ENCODE measurements at places on chromosomes 13 and 19.

GRCh38 chr13:113946409-113947181 is 27.3 kb downstream of the C13orf46 start:
- DNase-seq: no peak

- DNase-seq: no peak
These were observed 1.5 kb downstream of the ZNF787 start for GRCh38 chr19:56119582-56119978.

DNA sequence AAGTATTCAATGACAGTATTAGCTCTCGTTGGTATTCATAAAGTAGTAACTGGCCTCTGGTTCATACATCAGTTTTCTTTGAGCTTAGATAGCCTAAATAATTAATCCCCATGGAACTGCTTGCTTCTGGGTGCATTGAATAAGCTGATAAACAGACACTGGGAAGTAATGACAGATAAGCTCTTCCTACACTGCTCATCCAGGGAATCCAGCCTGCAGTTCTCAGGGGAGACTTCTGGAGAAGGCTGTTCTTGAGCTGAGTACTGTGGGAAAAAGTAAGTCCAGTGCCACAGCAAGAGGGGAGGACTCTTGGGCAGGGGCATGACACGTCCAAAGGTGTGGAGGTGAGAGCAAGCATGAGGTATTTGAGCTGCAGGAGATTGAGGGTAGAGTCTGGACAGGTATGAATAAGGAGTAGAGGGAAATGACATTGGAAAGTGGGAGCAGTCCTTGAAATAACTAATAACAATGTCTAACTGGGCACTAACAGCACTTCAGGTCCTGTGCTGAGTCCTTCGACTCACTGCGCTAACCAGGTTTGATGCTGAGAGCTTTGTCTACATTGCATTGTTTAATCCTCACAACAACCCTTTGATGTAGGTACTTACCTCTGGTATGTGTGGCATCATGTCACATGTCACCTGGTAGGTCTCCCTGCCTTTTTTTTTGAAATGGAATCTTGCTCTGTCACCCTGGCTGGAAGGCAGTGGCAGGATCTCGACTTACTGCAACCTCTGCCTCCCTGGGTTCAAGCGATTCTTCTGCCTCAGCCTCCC is 7.2 kb downstream of the GARRE1 start:
- no peak for DNase-seq

GRCh38 chr13:107119989-107120881 is 552.3 kb upstream of the ARGLU1 start:
- no peak for DNase-seq

GRCh38 chr13:109088624-109088917 is 459.2 kb downstream of the MYO16 start:
- DNase-seq: no peak

GRCh38 chr13:44746690-44747089 is 170.6 kb upstream of the TSC22D1 start:
- no peak for DNase-seq

GRCh38 chr13:28429685-28430290 is 65.1 kb downstream of the FLT1 start:
- no peak for DNase-seq

GRCh38 chr13:98243929-98244272 is 66.8 kb upstream of the RNF113B start:
- DNase-seq: no peak

GRCh38 chr19:28466107-28467045 is 746.6 kb downstream of the UQCRFS1 start:
- peak; percentile 67 for DNase-seq

GRCh38 chr13:72165276-72165675 is 298.3 kb upstream of the DACH1 start:
- no peak for DNase-seq

- DNase-seq: no peak
These were observed 135.0 kb downstream of the DLEU7 start for GRCh38 chr13:50708461-50708860.

DNA sequence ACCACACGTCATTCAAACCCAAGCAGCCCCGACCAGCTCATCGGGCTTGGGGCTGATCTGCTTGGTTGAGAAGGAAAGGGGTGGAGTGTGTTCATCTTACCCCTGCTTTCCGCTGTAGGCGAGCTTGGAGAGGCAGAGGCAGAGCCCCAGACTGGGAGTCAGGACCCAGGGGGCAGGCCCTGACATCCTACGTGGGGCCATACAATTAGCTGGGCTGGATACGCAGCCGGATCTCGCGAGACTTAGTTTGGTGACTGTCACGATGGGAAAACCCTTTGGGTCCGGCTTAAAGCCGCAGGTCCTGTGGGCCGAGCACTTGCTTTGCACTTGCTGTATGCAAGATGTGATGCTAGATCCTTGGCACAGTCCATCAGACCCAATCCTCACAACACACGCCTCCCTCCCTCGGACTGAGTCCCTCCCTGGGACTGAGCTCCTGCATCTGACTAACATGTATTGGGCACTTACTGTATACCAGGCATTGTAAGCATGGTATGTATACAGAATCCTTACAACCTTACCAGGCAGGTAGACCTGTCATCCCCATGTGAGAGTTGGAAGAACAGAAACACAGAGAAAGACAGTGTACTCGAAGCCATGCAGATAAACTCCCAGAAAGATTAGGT is 3.7 kb downstream of the CEACAM16 start:
- DNase-seq: no peak

- DNase-seq: peak; percentile 51
These were observed 6.4 kb upstream of the NFIC start for GRCh38 chr19:3359919-3360420.

DNA sequence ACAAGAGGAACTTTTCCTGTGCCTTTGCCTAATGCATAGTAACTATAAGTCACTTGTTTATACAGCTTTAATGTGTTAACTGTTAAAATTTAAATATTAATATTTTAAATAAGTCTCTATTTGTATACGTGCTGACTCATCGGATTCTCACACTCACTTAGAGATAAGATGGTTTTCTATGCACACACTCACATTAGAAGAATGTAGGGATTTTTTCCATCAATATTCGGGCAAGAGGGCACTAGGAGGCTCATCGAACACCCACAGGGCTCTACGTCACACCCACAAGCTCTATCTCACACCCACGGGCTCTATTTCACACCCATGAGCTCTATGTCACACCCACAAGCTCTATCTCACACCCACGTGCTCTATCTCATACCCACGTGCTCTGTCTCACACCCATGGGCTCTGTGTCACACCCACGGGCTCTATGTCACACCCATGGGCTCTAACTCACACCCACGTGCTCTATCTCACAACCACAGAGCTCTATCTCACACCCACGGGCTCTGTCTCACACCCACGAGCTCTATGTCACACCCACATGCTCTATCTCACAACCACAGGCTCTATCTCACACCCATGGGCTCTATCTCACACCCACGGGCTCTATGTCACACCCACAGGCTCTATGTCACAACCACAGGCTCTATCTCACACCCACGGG is 73.4 kb downstream of the COL4A2 start:
- DNase-seq: no peak

DNA sequence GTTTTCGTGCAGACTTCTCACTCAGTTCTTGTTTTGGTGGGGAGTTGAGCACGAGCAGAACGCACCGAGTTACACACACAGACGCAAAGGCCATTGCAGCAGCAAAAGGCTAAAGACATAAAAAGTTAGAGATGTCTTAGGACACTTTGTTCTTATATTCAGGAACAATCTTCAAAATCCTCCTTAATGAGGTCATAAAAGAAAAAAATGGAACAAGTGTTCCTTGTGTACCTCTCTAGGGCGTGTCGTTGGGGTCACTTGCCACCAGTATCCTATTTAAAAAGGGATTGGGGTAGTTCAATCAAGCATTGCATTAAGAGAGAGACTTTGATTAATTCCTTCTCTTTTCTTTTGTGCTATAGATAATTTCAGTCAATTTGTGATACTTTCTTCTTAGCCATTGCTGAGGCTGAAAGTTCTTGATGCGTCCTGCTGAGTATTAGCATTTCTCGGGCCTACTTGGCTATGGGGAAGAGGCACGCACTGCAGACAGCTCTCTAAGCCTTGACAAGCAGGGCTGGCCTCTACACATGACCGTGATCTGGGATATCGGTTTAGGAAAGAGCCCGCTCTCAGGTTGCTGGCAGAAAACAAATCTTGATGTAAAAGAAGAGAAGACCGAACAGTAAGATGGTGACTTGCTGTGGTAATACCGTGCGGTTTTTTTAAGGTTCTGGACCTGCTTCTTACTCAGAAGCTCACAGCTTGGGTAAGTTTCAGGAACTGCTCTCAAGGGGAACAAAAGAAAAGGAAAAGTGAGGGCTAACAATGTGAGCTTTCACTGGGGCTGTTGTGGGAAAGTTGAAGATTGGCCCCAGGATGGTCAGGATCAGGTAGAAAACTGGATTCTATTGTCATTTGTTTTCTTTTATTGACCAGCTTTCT is 223.6 kb downstream of the TM9SF2 start:
- no peak for DNase-seq

DNA sequence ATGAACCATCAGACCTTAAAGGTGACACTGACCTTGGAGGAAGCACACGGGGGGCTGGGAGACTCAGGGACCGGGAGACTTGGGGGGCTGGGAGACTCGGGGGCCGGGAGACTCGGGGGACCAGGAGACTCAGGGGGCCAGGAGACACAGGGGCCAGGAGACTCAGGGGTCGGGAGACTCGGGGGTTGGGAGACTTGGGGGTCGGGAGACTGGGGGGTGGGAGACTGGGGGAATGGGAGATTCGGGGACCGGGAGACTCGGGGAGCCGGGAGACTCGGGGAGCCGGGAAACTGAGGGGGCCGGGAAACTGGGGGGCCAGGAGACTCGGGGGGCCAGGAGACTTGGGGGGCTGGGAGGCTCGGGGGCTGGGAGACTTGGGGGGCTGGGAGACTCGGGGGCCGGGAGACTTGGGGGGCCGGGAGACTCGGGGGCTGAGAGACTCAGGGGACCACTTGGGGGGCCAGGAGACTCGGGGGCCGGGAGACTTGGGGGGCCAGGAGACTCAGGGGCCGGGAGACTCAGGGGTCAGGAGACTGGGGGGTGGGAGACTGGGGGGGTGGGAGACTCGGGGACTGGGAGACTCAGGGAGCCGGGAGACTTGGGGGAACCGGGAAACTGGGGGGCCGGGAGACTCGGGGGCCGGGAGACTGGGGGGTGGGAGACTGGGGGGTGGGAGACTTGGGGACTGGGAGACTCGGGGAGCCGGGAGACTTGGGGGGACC is 62.9 kb downstream of the RASA3 start:
- DNase-seq: no peak

DNA sequence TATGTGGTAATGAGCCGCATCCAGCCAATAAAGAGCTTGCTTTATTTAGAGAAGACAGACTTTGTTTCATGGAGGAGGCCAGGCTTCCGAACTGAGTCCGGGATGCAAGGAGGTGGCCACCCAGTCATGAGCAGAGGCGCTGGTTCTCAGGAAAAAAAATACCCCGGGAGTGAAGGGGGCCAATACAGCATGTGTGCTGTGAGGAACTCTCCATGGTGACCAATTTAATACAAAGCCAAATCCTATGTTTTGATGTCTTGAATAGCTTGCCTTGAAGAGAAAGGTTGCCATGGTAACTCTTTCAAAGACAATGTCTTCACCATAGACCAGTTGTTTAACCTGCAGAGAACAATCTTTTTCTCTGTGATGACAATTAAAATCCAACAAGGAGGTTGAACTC is 43.4 kb upstream of the PDCD5 start:
- DNase-seq: no peak

GRCh38 chr13:96172066-96172465 is 82.2 kb downstream of the HS6ST3 start:
- DNase-seq: no peak

- peak; percentile 72 for DNase-seq
These were observed 22.8 kb upstream of the ZBTB7A start for GRCh38 chr19:4089400-4089908.

DNA sequence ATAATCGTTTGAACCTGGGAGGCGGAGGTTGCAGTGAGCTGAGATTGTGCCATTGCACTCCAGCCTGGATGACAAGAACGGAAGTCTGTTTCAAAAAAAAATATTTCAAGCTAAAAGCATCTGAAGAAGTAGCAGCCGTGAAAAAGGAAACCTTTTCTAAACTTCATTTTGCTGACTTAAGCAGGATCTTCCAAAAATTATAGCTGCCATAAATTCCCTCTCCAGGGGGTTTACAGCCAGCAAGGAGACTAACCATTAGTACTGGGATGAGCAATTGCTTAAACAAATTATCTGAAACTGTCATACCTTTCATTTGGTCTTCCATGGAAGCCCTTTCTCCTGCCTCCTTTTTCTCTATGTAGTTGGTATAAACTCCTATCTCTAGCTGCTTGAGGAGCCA is 69.9 kb upstream of the TSC22D1 start:
- DNase-seq: no peak

DNA sequence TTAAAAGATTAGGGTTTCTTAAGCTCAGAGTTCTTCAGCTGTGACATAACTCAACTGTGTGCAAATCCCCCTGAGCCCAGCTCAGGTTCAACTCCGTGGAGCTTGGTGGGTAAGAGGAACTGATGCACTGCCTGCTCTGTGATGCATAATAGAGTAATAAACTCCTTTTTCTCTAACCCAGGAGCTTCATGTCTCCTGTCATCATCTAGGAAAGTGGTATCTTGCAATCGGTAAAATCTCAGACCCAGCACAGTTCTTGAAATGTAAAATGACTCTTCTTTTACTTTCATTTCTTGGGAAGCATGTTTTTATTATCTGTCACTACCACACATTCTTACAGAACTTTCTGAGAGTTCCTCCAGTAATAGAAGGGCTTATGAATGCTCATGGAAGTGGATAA is 123.8 kb upstream of the PCDH9 start:
- DNase-seq: no peak

- DNase-seq: no peak
These were observed 376.7 kb downstream of the OXGR1 start for GRCh38 chr13:96617528-96617927.

- DNase-seq: no peak
These were observed 2.9 kb downstream of the KLHL26 start for GRCh38 chr19:18639706-18640243.

DNA sequence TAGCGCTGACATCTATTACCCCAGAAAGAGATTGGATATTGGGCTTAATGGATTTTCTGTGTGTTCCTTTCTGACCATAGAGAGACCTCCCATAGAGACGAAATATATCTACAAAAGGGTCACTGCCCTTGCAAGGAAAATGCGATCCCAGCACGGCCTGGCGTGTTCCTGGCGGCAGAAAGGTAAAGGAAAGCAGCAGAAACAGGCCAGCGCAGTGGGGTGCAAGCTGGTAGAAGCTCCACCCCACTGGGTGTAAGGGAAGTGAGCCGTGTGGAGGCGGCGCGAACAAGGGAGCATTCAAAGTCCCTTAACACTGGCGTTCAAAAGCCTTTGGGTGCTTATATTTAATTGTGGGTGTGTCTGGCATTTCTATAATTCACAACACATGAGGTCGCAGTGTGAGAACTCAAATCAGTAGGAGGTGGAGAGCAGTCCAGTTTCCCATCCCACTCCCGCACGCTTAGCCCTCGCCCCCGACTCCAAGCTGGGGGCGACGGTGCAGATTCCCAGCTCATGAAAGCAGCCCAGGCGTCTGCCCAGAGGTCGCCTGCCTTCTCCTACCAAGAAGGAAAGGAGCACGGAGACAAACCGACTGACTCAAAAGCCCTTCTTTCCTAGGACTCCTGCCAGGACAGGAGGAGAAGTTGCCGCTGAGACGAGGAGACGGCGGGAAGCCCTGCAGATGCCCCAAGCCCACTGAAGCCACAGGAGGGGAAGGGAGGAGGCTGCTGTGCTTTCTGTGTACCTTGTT is 478.4 kb downstream of the FOXO1 start:
- DNase-seq: peak; percentile 61

- no peak for DNase-seq
These were observed 462.0 kb upstream of the SPRY2 start for GRCh38 chr13:80802946-80803345.

Measured in activated T-cell treated with anti-CD3 and anti-CD28 coated beads, Interleukin-2, amount 50 U/mL, for 48 hours (primary cell).